Astrocyte (in vitro differentiated cells and primary cell): ENCODE measurements at places on chromosomes 1 and 21. TPM values are rescaled to one million over a fixed set of nuclear protein-coding genes. Genes with fewer than 3 reads are reported as not detected.
A peak's percentile ranks its signal among the peaks of the same experiment; 100 is the strongest.

GRCh38 chr21:42611852-42612251 is 41.6 kb upstream of the PDE9A start:
- no peak for DNase-seq
- no peak overlapping the region for H3K4me3 ChIP-seq
- no peaks in the 10 kb centered on the region for H3K36me3 ChIP-seq

Gene LEFTY1
- total RNA-seq = 4.2 and 11.8 TPM in 2 replicates

DNA sequence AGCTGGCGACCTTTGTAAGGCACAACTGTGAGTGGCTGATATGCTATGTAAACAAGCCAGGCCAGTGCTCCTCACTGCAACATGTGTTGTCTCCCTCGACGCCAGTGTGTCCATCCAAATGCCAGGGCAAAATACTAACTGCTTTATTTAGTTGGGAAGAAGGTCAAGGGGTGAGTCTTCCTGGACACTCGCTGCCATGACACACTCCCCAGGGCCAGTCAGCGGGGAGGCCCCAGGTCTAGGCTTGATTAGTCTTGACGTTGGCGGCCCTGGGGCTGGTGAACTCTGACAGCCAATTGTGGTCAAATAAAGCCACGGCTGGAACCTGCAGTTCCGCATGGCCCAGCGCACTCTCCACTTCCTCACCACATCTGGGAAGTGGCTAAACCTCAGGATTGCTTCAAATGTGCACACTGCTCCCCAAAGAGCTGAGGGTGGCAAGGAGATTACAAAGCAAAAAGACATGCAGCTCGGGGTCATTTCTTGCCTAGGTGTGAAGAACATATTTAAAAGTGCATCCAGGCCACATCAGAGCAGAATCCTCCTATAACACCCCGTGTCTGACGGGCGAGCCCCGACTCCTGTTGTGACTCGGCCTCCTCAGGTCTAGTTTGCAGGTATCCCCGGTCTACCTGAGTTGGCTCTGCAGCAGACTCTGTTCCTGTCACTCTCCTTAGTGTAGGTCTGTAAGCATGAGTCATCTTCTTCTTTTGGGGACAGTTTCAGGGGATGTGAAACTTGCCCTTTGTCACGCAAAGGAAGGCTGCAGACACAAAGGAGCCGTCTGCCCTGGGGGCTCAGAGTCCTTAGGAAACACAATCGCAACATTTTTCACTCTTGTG is 183.5 kb downstream of the RUNX1 start:
- peak; percentile 51 for DNase-seq
- H3K4me1 ChIP-seq = peaks cover 13% of the 10 kb centered on the region
- peaks cover 76% of the 10 kb centered on the region for H3K36me3 ChIP-seq
- H3K27ac ChIP-seq = no peak overlapping the region

Gene TEKT2
- 0.38 and 0.39 TPM in 2 replicates for total RNA-seq

- no peaks in the 10 kb centered on the region for H3K36me3 ChIP-seq
- peaks cover 5% of the 10 kb centered on the region for H3K27me3 ChIP-seq
- H3K27ac ChIP-seq = no peak overlapping the region
- peaks cover 25% of the 10 kb centered on the region for H3K4me1 ChIP-seq
These were observed 16.9 kb upstream of the SAMD11 start for GRCh38 chr1:906600-907420.

- no peak overlapping the region for H3K4me3 ChIP-seq
- H3K27me3 ChIP-seq = no peaks in the 10 kb centered on the region
- peaks cover 27% of the 10 kb centered on the region for H3K4me1 ChIP-seq
- no peak overlapping the region for H3K27ac ChIP-seq
- DNase-seq = peak; percentile 87
These were observed 5.8 kb downstream of the DCAF8 start for GRCh38 chr1:160256396-160257046.

DNA sequence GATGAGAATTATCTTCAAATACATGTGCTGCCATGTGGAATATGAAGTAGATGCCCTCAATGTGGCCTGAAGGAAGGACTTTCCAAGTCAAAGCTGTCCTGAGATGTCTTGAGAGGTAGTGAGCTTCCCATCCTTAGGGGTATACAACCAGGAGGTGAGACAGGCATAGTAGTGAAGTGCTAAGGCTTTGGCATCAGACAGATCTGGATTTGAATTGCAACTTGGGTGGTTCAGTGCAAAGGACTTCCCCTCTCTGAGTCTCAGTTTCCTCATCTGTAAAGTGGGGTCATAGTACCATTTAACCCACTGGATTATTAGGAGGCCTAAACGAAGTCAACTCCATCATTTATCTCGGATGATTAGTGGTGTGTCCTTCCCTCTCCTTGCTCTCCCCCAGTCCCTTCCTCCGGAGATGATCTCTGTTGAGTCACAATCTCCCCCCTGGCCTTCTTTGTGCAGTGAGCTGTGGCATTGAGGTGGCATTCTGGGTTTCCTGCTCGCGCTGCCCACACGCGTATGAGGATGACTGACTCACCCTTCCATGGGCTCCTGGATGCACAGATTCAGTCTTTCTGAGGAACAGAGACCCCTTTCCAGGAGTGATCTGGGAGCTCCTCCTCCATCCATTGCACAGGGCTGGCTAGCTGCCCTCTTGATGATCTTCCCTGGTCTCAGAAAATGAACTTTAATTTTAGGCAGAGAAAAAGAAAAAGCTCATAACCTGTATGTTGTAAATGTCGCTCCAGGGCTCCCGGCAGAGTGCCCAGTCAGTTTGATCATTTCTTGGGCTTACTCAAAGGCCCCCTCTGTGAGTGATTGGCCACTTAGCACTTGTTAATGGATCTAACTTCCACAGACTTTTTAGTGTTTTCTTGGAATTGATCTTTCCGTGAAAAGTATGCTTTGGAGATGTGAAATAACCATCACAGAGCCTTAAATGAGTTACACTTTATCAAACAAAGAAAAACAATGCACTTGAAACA is 354.6 kb downstream of the PTPRU start:
- H3K27me3 ChIP-seq = no peaks in the 10 kb centered on the region
- H3K4me3 ChIP-seq = no peak overlapping the region
- H3K27ac ChIP-seq = no peak overlapping the region
- no peaks in the 10 kb centered on the region for H3K36me3 ChIP-seq
- peaks cover 10% of the 10 kb centered on the region for H3K4me1 ChIP-seq

DNA sequence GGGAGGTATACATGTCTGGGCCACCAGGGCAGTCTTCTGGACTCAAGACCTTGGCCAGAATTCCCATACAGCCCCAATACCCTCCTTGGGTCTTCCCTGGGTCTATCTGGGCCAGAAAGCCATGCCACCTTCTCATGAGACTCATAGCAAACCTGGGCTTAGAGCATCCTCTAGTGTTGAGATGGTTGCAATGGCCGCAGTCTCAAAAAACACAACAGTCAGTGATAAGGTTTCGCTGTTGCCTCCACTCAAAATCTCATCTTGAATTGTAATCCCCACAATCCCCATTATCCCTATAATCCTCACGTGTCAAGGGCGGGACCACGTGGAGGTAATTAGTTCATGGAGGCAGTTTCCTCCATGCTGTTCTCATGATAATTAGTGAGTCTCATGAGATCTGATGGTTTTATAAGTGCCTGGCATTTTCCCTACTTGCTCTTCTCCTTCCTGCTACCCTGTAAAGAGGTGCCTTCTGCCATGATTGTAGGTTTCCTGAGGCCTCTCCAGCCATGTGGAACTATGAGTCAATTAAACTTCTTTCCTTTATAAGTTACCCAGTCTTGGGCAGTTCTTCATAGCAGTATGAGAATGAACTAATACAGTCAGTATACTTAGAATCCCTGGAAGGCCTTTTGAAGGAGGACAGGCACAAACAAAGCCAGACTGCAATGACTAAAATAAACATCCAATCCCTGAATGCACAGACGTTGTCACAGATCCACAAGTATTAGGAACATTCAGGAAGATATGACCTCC is 77.0 kb downstream of the CTH start:
- H3K4me3 ChIP-seq = no peak overlapping the region
- DNase-seq = peak; percentile 22
- H3K27me3 ChIP-seq = no peaks in the 10 kb centered on the region
- peaks cover 15% of the 10 kb centered on the region for H3K4me1 ChIP-seq
- no peaks in the 10 kb centered on the region for H3K36me3 ChIP-seq
- no peak overlapping the region for H3K27ac ChIP-seq

DNA sequence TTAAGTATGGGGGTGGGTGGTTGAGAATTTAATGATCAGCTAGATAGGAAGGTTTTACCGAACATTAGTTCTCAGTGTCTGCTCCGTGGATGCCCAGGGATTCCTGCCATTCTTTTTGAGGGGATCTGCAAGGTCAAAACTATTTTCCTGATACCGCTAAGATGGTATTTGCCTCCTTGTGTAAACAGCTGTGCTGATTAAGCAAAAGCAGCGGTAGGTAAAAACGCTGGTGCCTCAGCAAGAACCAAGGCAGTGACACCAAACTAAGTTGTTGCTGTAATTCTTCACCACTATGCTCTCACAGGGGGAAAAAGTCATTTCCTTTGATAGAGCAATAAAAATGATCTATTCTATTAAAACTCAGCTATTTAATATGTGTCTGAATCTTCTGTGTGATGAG is 229.0 kb downstream of the FMN2 start:
- H3K27me3 ChIP-seq = no peaks in the 10 kb centered on the region
- no peak for DNase-seq
- no peak overlapping the region for H3K4me3 ChIP-seq

- H3K27me3 ChIP-seq = no peaks in the 10 kb centered on the region
- H3K4me1 ChIP-seq = peaks cover 14% of the 10 kb centered on the region
- H3K4me3 ChIP-seq = peak overlapping the region; percentile 53
- no peak for DNase-seq
These were observed 120.7 kb upstream of the JUN start for GRCh38 chr1:58904299-58905125.

DNA sequence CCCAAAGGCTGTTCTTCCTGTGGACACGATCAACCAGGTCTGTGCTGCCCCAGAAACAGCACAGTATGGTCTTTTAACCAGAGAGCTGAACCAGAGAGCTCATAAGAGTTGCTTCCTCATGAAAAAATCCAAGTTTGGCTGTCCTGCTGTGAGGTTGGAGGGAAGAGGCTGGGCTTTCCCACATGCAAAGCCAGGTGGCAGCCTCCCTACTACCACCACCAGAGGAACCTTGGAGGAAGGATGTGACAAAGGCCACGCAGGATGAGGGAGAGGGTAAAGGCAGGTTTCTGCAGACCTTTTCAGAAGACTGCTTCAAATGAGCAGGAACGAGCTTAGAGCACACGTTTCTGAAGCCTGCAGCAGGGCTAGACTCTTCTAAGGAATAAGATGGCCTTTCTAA is 27.1 kb downstream of the FAM78B start:
- no peak overlapping the region for H3K27ac ChIP-seq
- no peaks in the 10 kb centered on the region for H3K4me1 ChIP-seq
- no peak for DNase-seq

GRCh38 chr1:18714404-18715175 is 83.9 kb downstream of the PAX7 start:
- peaks cover 20% of the 10 kb centered on the region for H3K27me3 ChIP-seq
- H3K4me3 ChIP-seq = no peak overlapping the region
- no peaks in the 10 kb centered on the region for H3K36me3 ChIP-seq
- H3K4me1 ChIP-seq = no peaks in the 10 kb centered on the region
- no peak overlapping the region for H3K27ac ChIP-seq
- DNase-seq = no peak

- no peak overlapping the region for H3K27ac ChIP-seq
- H3K4me1 ChIP-seq = no peaks in the 10 kb centered on the region
- no peaks in the 10 kb centered on the region for H3K36me3 ChIP-seq
- H3K4me3 ChIP-seq = no peak overlapping the region
- no peak for DNase-seq
These were observed 77.9 kb upstream of the KCNJ15 start for GRCh38 chr21:38178653-38179470.

DNA sequence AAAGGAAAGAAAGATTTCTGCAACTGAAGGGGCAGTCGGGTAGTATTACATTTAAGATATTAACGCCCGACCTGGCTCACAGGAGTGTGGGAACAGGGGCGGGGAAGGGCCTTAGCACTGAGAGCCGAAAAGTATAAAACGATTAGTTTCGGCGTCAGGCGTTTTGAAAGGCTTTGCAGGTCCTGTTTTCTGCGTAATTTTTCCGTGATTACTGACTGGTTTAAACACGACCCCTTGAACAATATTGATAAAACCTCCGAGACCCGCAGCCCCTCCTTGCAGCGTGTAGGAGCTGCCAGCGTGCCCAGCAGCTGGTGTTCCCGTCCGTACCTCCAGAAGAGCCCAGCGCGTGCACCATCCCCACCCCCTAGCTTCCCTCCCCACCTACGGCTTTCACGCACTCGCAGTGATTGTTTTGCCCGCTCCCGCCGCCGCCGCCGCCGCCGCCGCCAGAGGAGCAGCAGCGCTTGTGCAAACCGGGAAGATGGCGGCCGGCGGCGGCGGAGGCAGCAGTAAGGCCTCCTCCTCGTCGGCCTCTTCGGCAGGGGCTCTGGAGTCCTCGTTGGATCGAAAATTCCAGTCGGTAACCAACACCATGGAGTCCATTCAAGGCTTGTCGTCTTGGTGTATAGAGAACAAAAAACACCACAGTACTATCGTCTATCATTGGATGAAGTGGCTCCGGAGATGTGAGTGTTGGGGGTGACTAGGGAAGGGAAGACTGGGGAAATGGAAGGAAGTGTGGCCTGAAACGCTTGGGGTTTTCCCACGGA is 470 bp downstream of the RPRD2 start:
- H3K4me1 ChIP-seq = no peaks in the 10 kb centered on the region
- H3K27me3 ChIP-seq = no peaks in the 10 kb centered on the region
- peak; percentile 51 for DNase-seq
- peak overlapping the region; percentile 89 for H3K27ac ChIP-seq

GRCh38 chr1:54581621-54582035 is 33.6 kb downstream of the ACOT11 start:
- no peaks in the 10 kb centered on the region for H3K27me3 ChIP-seq
- no peak overlapping the region for H3K4me3 ChIP-seq

GRCh38 chr1:22239378-22239777 is 96.5 kb upstream of the WNT4 start:
- H3K4me1 ChIP-seq = no peaks in the 10 kb centered on the region
- peaks cover 24% of the 10 kb centered on the region for H3K27me3 ChIP-seq
- H3K27ac ChIP-seq = no peak overlapping the region
- no peaks in the 10 kb centered on the region for H3K36me3 ChIP-seq
- DNase-seq = no peak

DNA sequence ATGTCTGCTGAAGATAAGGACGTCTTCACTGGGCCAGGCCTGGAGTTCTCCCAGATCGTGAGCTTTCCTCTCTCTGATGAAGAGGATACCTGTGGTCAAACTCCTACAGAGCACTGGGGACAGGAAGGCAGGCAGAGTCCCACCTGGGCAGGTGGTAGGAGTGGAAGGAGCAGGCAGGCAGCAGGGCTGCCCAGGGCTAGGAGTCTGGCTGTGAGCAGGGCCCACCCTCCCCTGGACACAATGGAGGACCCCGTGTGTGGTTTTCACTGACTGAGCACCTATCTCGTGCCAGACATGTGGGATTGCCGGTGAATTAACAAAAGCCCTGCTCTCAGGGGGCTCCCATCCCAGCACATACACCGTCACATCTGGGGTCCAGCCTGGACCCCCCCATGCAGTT is 4.9 kb upstream of the SAMD11 start:
- DNase-seq = no peak
- peaks cover 25% of the 10 kb centered on the region for H3K27me3 ChIP-seq
- no peaks in the 10 kb centered on the region for H3K36me3 ChIP-seq
- H3K27ac ChIP-seq = no peak overlapping the region

GRCh38 chr1:230842801-230843200 is 25.5 kb downstream of the C1orf198 start:
- H3K4me1 ChIP-seq = peaks cover 1% of the 10 kb centered on the region
- H3K4me3 ChIP-seq = no peak overlapping the region
- no peaks in the 10 kb centered on the region for H3K27me3 ChIP-seq
- peaks cover 33% of the 10 kb centered on the region for H3K36me3 ChIP-seq
- no peak overlapping the region for H3K27ac ChIP-seq

- H3K27ac ChIP-seq = no peak overlapping the region
- no peaks in the 10 kb centered on the region for H3K4me1 ChIP-seq
- DNase-seq = peak; percentile 70
- no peak overlapping the region for H3K4me3 ChIP-seq
These were observed 28.4 kb upstream of the CD2 start for GRCh38 chr1:116725798-116726197.

Gene C4BPA
- not detected in 2 replicates for total RNA-seq
